ENCODE measurements at places on chromosomes 16 and 17.

DNA sequence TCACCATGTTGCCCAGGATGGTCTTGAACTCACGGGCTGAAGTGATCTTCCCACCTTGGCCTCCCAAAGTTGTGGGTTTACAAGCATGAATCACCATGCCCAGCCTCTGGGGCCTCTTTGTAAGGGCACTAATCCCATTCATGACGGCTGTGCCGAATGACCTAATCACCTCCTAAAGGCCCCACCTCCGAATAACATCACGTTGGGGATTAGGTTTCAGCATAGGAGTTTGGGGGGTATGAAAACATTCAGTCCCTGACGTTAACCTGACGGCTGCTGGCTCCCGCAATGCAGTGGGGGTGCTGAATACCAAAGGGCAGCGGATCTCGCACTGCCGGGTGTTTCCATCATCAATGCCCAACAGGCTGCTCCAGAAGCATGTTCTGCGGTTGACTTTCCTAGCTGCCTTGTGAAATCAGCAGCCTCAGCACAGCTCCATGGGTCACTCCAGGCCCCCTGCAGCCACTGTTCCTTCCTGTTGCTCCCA lies 120.8 kb upstream of the SEC14L1 start:
- DNase-seq = no peak

DNA sequence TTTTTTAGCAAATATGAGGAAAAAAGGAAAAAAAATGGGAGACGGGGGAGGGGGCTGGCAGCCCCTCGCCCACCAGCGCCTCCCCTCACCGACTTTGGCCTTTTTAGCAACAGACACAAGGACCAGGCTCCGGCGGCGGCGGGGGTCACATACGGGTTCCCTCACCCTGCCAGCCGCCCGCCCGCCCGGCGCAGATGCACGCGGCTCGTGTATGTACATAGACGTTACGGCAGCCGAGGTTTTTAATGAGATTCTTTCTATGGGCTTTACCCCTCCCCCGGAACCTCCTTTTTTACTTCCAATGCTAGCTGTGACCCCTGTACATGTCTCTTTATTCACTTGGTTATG lies 1.2 kb upstream of the TMEM88 start:
- no peak for DNase-seq

DNA sequence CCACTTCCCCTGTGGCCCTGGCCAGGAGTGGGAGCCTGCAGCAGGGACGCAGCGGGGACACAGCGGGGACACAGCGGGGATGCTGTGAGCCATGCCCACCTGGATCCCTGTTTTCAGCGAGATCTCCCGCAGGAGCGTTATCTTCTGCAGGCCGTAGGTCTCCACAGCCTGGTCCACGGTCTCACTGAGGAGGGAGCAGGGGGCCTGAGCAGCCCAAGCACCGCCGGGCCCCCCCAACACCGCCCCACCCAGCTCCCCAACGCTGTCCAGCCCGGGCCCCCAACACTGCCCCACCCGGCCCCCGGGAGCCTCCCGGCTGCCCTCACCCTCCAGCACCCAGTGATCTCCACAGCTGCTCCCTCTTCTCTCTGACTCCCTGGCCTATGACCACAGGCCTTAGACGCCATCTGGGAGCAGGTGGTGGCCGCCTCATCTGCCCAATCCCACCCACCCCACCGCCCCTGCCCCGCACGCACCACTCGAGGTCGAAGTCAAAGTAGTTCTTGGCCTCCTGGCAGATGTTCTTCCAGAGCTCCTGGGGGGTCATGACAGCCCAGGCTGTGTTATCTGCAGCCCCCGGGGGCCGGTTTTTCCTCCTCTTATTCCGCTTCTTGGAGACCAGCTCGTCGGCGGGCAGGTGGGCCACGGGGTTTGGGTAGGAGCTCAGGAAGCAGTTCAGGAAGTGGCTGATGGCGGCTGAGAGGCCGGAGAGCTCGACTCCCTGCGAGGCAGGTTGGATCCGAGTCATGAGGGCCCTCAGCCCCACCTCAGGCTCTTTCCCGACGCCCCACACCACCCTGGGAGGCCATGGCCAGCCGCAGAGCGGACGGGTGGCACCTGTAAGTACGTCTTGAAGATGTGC lies 17.0 kb downstream of the CLUH start:
- DNase-seq = no peak

GRCh38 chr16:16021020-16021419 lies 71.6 kb downstream of the ABCC1 start:
- DNase-seq = no peak

GRCh38 chr17:78535273-78536197 lies 41.7 kb downstream of the DNAH17 start:
- DNase-seq = no peak

- no peak for DNase-seq
Measured at GRCh38 chr16:85270374-85270773, 158.1 kb upstream of the CIBAR2 start.

DNA sequence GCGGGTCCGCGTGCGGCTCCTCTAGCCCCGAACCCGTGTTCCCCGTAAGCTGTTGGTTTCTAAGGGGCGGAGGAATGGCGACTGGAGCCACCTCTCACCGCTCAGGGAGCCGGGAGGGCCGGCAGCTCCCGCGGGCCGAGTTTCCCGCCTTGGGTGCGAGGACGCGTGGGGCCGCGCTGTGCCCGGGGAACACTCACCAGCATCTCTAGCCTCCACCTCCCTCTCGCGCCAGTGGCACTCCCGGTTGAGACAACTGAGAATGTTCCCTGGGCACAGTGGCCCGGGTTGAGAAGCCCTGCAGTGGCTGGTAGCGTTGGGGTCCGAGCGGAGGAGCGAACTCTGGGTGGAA lies 560 bp downstream of the TELO2 start:
- DNase-seq = no peak

DNA sequence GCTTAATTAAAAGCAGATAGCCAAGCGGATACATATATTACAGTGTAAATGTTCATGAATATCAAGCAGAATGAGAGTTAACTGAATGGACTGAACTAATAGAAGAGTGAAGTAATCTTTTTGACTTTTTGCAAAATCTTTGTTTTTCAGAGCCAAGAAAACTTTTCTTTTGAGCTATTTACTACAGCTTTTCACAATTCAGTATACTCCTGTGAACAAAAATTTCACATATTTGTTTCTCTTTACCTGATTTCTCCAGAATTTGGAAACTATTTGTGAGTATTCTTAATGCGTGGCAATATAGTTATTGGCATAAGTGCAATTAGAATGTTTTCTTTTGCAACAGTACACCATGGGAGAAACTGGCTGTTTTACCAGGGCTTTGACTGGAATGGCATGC lies 9.1 kb upstream of the DUXB start:
- DNase-seq = no peak

- no peak for DNase-seq
Measured at GRCh38 chr16:23324727-23325126, 22.6 kb downstream of the SCNN1B start.

DNA sequence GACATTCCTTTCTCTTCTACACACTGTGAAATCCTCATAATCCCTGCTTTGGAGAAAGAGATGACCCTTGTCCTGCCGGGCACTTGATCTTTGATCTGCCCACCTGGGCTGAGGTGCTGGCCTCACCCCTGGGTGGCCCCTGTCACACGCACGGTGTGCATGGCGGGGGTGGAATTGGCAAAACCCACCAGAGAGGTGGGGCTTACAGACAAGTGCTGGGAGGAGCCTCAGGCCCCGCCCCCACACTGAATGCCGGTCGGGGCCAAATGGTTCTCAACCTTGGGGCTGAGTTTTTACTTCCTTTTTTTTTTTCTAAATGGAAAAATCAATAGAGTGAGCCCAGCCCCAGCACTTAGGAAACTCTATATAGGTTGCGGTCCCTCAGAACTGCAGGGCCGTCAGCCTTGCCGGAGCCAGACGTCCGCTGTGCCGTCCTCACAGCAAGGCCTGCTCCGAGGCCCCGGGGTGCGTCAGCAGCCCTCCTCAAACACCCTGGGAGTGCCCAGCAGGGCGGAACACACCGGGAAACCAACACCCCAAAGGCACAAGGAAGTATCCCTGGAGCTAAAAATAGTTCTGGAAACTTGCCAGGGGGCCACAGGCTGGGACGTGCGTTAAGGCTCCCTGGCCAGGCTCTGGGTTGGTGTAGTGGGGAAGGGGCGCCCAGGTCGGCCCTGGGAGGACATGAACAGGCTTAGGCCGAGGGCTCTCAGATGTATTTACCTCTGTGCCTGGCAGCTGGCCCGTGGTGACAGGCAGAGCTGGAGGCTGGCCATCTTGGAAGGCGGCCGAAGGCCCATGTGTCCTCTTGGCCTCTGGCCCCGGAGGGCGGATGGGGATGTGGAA lies 11.0 kb downstream of the GPRC5C start:
- no peak for DNase-seq

- DNase-seq = no peak
Measured at GRCh38 chr17:80887639-80888175, 103.9 kb upstream of the CHMP6 start.

DNA sequence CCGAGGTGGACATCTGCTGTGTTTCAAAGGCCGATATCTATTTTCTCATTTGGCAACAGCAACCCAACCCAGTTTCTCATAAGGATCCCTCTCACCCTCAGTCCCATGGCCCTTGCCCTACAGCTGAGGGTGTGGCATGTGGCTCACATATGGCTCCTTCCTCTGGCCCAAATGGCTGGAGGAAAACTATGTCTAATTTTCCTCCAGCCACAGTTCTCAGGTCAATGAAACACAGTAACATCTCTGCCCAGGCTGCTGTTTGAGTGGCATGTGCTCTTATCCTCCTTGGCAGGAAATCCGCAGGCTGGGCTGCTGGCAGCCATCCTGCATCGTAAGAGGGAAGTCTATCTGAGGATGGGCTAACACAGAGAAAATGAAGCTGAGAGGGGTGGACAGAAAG lies 24.1 kb downstream of the SERPINF1 start:
- DNase-seq = no peak

GRCh38 chr17:14301279-14302090 lies 604 bp downstream of the HS3ST3B1 start:
- no peak for DNase-seq

- no peak for DNase-seq
Measured at GRCh38 chr17:28306954-28307401, 12.0 kb upstream of the TMEM97 start.

DNA sequence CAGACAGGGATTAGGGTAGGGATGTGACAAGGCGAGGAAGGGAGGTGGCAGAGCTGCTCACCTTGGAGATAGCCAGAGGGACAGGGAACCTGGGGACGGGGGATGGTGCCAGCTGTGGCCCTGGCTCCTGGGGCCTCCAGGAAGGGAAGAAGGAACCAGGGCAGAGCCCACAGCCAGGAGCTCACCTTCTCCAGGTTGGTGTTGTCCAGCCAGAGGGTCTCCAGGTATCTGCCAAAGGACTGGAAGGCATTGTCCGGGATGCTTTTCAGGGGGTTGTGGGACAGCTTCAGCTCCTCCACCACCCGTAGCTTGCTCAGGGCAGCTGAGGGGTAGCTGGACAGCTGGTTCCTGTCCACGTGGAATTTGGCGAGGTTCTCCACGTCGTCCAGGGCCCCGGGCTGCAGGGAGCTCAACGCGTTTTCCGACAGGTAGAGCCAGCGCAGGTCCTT lies 801 bp downstream of the CHAD start:
- DNase-seq = no peak

- DNase-seq = no peak
Measured at GRCh38 chr17:74758848-74759168, 10.4 kb downstream of the NHERF1 start.

DNA sequence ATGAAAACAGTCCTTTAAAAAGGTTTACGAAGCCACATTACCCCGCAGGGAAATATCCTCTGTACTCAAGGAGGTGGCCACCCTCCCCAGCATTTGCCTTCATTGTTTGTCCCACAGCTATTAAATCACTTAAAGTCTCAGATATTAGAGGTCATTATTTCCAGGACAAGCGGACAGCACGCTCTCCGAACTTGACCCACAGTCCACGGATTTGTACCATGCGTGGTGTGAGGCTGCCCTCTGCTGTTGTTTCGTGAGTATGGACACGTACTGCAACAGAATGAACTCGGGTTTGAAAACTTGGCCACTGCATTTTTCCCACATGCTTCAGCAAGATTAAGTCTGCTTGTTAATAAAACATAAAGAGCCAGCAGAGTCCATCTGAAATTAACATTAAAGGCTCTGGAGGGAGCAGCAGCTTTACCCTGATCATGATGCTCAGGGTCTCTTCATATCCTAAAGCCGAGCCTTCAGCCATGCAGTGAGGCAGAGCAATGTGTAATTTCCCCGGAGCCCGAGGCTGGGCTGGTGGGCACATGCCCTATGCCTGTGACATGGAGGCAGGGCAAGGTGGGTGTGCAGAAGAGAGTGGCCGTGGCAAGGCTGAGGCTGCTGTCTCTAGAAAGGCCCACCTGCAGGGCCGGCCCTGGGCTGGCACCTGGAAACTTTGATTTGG lies 19.7 kb downstream of the MEAK7 start:
- DNase-seq = no peak

DNA sequence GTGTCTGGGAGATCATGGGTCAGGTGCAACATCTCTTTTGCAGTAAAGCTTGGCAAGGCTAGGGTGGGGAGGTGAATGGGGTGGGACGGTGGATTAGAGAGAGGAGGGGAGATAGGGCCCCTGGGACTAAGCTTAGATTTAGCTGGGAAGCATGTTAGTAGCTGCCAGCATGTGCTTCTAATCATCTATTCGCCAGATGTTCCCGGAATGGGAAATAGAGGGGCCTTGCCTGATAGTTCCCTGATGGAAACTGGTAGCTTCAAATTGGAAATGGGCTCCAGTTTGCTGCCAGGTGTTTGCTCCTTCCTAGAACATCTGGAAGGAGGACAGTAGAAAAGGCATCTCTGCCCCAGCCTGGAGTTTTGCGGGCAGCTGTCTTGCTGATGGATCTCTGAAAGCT lies 176.1 kb downstream of the CCDC182 start:
- no peak for DNase-seq

- DNase-seq = no peak
Measured at GRCh38 chr17:17913695-17914332, 58.4 kb downstream of the TOM1L2 start.

- no peak for DNase-seq
Measured at GRCh38 chr16:50740736-50741135, 1.1 kb upstream of the CYLD start.

GRCh38 chr16:52727441-52727840 lies 180.5 kb upstream of the TOX3 start:
- DNase-seq = no peak

DNA sequence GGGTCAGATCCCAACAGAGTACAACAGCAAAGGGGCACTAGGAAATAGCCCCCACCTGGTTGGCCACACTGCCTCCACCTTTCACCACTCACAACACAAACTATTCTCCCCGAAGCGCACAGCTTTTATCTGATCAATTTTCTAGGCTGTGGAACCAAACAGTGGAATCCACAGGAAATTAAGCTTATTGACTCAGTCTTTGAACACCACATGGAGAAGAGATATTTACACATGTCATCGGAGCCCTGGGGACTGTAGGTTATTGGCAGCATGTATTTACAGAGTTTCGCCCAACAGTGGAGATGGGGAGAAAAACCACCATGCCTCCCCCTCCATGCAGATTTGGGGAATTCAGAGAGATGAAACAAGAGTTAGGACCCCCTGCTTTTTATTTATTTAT lies 154.8 kb downstream of the XYLT1 start:
- DNase-seq = no peak

DNA sequence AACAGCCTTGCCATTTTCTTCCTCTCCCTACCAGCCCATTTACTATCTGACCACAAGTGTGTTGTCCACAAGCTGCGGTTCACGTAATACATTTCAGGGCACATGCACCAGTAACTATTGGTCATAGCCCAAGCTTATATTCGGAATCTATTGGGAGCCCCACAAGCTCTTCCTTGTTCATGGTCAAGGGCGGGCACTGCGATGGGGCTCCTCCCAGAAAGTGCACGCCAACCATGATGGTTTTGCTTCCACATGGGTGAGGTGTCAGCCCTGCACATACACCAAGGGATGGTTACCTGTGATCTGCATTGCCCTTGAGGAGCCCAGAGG lies 12.1 kb downstream of the THRA start:
- DNase-seq = no peak

- no peak for DNase-seq
Measured at GRCh38 chr17:79047291-79047920, 23.4 kb downstream of the C1QTNF1 start.
